Epithelial cell of esophagus (primary cell): ENCODE measurements at places on chromosomes 2 and 18.

DNA sequence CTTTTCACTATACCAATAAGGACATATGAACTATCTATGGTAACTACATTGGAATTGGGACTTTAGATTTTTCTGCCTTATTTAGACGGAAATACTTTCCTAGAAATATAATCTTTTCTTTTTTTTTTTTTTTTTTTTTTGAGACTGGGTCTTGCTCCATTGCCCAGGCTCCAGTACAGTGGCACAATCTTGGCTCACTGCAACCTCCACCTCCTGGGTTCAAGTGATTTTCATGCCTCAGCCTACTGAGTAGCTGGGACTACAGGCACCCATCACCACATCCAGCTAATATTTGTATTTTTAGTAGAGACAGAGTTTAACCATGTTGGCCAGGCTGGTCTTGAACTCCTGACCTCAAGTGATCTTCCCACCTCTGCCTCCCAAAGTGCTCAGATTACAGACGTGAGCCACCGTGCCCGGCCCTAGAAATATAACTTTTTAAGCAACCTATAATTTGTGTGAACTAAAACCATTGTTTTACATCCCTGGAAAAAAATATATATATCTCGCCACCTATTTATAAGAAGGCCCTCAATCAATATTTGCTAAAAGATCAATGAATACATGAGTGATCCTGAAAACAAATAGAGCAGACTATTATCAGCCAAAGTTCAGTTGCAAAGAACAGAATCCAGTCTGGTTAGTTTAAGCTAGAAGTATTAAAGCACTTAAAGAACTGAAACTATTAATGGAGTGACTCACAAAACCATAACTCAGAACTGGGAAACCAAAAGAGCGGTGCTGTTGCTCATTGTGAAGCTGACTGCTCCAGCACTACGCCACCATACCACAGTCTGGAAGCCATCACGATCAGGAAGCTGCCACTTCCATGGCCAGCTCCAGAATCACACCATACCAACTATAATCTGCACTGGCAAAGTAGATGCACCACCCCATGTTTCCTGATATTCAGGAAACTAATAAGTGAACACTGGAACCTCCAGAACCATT is 8.4 kb upstream of the HNRNPLL start:
- peak; percentile 81 for DNase-seq

DNA sequence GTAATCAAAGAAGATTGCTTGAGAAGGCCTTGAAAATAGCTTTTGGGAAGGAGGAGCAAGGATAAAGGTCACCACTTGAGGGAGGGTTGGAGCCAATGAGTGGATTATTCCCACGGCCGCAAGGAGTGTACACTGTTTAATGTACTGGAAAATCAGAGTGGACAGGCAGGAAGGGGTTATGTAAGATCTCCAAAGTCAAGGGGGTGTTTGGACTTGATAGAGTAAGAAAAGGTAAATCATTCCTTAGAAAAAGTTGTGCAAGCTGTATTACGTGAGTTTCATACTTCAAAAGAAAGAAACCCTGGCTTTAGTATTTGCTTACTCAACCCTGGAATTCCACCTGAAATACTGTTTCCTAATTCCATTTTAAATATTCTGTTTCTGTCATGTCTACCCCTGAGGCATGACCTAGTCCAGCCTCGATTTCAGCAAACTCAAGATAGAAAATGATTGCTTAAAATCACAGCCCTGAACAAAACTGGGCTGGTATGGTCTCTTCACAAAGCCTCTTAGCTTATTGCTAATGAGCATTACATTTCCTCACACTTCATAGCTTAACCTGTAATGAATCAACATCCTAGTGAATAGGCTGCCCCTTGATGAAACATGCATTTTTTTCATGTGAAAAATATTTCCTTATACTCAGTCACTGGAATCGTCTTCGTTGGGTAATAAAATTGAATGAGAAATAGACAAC is 1.1 kb downstream of the MREG start:
- DNase-seq: peak; percentile 93

- peak; percentile 50 for DNase-seq
Observed at GRCh38 chr2:142989273-142990204, 112.1 kb downstream of the KYNU start.

GRCh38 chr2:62149708-62150107 is 46.2 kb upstream of the B3GNT2 start:
- peak; percentile 95 for DNase-seq

- no peak for DNase-seq
Observed at GRCh38 chr2:113276216-113276760, 2.4 kb downstream of the PAX8 start.

- DNase-seq: no peak
Observed at GRCh38 chr2:26035090-26035743, 1.3 kb downstream of the RAB10 start.

- DNase-seq: no peak
Observed at GRCh38 chr18:49111191-49111988, 160.6 kb upstream of the SMAD7 start.

DNA sequence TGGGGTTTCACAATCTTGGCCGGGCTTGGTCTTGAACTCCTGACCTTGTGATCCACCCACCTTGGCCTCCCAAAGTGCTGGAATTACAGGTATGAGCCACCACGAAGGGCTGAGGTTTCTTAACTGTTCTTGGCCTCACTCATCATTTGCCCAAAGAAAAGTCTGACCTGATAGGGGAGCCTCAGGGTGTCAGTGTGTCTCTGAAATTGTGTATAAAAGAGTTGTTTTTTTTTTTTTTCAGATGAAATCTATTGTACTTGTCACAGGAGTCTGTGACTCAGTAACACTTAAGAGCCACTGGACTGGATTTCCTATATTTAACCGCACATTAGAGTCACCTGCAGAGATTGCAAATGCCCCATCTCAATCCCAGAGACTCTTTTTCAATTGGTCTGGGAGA is 16.9 kb downstream of the PMAIP1 start:
- no peak for DNase-seq

DNA sequence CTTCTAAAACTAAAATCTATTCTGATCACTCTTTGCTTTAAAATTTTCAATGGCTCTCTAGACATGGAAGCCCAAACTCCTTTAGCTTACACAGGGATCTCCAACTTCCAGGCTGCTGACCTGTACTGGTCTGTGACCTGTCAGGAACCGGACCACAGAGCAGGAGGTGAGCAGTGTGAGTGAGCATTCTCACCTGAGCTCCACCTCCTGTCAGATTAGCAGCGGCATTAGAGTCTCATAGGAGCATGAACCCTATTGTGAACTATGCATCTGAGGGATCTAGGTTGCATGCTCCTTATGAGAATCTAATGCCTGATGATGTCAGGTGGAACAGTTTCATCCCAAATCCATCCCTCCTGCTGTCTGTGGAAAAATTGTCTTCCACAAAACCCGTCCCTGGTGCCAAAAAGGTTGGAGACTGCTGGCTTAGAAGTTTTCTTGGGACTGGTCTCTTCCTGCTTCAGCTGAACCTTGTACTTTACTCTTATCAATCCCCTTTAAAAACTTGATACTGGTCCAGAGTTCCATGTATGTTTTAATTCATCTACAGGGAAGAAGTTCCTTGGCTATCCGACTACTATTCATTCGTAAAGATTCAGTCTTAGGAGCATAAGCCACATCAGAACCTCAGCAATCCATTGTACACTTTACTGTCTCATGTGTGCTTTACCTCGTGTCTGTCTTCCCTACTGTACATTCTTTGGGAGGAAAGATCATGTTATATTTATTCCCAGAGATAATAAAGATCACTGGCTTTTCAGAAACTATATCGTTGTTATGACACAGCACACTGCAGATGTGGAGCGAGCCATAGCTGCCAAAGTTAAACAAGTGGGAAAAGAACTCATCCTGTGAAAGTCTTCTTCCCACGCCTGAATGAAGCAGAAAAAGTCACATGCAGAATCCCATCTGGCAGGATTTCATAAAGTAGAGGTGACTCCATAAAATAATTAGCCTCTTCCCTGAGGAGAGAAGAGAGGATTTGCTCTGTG is 183.8 kb downstream of the LRATD1 start:
- DNase-seq: no peak

DNA sequence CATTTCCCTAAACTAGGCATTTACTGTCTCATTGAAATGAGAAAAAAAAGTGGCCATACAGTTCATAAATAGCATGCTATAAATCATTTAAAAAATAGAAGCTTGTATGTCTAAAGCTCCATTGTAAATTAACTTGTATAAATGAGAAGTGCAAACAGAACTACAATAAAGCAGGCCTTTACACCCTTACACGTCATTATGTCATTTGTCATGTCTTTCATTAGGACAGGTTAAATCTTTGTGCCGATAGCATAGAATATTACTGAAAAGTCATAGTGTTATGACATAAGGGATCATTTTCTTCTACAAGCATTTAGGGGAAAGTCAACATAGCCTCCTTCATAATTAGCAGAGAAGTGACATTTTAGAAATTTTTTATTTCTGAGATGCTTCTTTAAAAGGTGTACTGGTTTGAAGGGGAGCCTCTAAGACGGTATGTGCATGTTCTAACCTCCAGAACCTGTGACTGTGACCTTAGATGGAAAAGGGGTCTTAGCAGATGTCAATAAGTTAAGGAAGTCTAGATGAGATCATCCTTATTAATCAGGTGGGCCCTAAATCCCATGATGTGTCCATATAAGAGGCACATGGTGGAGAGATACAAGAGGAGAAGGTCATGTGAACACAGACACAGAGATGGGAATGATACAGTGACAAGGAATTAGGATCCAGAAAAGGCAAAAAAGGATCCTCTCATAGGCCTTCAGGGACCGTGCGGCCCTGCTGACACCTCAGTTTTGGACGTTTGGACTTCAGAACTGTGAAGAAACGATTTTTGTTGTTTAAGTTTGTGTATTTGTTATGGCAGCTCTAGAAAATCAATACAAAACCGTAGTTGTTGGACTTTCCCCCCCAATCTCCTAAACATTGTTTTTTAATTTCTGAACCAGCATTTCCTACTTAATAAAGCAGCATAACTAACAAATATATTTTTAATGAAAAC is 863.7 kb downstream of the MBD2 start:
- DNase-seq: no peak

DNA sequence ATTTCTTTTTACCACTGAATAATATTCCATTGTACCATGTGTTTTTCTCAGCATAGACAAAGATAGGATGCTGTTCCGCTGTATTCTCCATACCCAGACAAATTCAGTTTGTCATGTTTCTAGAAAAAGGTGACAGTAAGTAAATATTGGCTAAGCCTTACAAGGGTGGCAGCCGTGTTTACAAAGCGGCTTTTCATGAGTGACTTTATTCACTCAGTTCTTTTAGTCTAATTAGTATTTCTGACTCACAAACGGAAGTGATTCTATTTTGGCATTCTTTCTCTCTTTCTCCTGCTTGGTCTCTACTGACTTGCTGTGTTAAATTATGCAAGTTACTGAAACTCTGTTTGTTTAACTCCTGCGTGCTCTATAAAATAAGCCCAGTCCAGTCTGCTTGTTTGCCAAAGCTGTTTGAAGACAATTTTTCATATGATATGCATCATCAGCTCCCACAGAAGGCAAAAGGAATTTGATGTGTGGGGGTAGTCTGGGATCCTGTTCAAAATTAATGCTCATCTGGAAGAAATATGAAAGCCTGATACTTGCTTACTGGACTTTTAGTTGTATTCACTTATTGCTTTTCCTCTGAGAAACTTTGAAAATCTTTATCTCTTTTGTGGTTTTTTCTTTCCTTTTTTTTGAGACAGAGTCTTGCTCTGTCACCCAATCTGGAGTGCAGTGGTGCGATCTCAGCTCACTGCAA is 2.3 kb upstream of the PLEKHH2 start:
- DNase-seq: peak; percentile 56

- DNase-seq: peak; percentile 59
Observed at GRCh38 chr2:8602809-8603208, 79.0 kb upstream of the ID2 start.

- DNase-seq: no peak
Observed at GRCh38 chr2:196992466-196992865, 66.0 kb upstream of the PGAP1 start.
